NK-92 treated with Interleukin-12 subunit alpha and Interleukin-12 subunit beta, amount 100 ng/mL, for 24 hours (cell line): ENCODE measurements at places on chromosomes 5 and 9.

GRCh38 chr9:89277454-89277853 is 33.5 kb upstream of the CKS2 start:
- no peak for DNase-seq

DNA sequence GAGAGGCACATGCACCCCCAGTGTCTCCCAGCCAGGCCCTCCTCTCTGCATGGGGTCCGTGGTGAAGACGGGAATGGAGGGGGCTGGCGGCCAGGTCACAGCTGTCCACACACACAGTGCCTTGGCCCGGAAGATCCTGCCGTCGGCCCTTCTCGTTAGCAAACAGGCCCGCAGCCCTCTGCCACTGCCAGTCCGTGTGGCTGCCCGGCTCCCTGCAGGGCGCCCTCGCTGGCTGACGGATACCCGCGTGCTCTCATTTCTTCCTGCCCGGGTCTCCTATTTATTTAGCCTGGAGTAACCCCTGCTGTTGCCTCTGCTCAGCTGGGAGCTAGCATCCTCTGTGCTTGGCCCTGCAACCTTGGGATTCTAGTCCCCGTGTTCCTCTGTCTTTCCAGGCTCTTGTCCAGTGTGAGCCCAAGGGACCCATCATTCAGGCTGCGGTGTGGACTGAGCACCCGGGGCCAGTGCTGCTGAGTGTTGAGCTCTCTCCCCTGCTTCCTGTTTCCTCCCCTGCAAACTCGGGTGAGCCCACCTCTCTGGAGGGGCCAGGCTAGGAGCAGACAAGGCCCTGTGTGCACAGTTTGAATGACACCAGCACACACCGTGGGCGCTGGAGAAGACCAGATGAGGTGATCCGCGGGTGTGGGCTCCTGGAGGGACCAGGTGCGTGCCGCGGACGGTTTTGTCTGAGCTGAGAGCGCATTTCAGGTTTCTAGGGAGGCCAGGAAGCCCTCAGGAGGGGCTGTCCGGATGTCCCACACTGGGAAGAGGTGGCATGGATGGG is 14.6 kb upstream of the RNU6ATAC start:
- DNase-seq, result no peak

- DNase-seq, result no peak
Measured at GRCh38 chr5:56440871-56441740, 208.0 kb upstream of the ANKRD55 start.

- no peak for DNase-seq
Measured at GRCh38 chr5:132381614-132382013, 12.1 kb downstream of the SLC22A5 start.

GRCh38 chr9:102985162-102985895 is 9.8 kb upstream of the CYLC2 start:
- no peak for DNase-seq

GRCh38 chr5:3948838-3949237 is 353.2 kb downstream of the IRX1 start:
- DNase-seq, result no peak

- DNase-seq, result no peak
Measured at GRCh38 chr9:89013660-89014059, 22.4 kb downstream of the S1PR3 start.
